ENCODE measurements at places on chromosomes 1 and 21.

- no peak for DNase-seq
Observed at GRCh38 chr1:56355422-56355821, 223.9 kb downstream of the PLPP3 start.

DNA sequence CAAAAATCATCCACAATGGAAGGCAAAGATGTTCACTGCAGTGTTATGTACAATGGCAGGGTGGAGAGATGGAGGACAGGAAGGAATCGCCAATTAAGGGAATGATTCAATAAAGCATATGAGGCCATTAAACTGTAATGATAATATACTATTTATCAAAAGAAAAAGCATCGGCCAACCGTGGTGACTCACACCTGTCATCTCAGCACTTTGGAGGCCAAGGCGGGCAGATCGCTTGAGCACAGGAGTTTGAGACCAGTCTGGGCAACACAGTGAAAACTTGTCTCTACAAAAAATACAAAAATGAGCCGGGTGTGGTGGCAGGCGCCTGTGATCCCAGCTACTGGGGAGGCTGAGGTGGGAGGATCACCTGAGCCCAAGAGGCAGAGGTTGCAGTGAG lies 89.1 kb downstream of the SSBP3 start:
- DNase-seq, result no peak

DNA sequence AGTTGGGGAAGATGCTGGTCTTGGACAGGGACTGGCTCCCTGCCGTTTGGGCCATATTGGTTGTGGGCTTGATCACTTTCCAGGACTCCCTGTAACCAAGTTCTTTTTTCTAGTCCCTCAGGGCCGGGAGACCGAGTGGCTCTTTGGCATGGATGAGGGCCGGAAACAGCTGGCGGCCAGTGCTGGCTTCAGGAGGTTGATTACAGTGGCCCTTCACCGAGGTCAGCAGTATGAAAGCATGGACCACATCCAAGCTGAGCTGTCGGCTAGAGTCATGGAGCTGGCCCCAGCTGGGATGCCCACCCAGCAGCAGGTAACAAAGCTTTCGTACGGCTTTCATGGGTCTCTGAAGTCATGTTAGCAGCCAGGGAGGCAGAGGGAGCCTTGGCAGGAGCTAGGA lies 4.3 kb downstream of the METTL13 start:
- no peak for DNase-seq

DNA sequence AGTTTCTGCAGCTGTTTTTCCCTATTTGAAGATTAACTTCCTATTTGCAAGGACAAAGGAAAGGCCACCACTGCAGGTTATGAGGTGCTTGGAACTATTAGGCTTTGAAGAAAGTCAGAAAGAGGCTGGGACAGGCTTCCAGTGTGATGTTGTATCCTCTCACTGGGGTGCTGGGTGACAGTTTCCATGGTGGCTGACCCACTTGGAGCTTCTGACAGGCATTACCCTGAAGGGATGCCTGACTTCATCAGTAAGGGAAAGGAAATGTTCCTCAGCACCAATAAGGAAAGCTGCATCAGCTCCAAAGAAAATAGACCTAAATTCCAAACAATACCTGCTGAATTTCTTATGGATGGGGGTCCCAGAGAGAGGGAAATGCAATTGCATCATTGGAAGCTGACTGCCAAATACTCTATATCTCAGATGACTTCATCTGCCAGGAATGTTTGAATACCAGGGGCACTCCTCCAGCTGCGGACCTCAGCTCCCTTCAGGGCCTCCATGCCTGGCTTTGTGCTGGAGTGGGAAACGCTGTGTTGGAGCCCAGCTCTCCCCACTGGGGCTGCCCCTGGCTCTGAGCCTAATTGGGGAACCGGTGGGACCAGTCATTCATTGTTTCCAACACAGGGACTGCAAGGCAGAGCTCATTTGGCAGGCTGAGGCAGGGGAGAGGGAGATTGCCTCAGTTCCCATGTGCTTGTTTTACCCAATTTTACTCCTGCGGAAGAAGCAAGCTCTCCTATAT lies 76.6 kb downstream of the RGL1 start:
- peak; percentile 45 for DNase-seq

GRCh38 chr1:110255392-110255787 lies 45.3 kb downstream of the KCNC4 start:
- peak; percentile 38 for DNase-seq

- DNase-seq, result no peak
Observed at GRCh38 chr1:40606978-40607377, 58.5 kb downstream of the RIMS3 start.

DNA sequence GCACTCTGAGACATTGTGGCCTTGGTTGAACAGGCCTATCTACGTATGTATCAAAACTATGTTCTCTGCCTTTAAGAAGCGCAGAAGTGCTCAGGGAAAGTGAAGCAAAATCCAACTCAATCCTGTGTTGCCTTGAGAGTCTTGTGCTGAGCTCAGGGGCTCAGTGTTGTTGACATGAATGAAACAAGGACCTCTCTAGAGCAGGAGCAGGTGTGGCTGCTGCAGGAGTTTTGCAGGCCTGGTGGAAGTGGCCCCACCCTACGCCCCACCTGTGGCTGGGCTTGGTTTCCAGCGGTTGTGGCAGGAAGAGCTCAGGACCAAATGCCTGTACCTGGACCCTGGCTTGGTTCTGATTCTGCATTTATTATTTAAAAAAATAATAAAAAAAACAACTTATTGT lies 20.9 kb downstream of the CA6 start:
- no peak for DNase-seq

GRCh38 chr1:119771016-119771415 lies 2.3 kb upstream of the HMGCS2 start:
- no peak for DNase-seq

DNA sequence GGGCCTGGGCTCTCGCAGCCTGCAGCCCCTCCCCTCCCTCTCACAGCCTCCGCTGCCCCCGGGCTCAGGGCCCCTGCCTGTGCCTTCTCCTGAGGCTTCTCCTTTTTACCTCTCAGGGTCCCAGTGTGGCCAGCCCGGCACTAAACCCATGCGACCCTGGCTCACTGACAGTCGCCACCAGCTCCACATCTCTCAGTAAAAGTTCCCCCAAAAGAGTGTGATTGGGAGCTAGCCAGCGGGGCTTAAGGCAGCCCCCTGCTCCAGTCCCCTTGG lies 26.6 kb downstream of the PDE9A start:
- no peak for DNase-seq

DNA sequence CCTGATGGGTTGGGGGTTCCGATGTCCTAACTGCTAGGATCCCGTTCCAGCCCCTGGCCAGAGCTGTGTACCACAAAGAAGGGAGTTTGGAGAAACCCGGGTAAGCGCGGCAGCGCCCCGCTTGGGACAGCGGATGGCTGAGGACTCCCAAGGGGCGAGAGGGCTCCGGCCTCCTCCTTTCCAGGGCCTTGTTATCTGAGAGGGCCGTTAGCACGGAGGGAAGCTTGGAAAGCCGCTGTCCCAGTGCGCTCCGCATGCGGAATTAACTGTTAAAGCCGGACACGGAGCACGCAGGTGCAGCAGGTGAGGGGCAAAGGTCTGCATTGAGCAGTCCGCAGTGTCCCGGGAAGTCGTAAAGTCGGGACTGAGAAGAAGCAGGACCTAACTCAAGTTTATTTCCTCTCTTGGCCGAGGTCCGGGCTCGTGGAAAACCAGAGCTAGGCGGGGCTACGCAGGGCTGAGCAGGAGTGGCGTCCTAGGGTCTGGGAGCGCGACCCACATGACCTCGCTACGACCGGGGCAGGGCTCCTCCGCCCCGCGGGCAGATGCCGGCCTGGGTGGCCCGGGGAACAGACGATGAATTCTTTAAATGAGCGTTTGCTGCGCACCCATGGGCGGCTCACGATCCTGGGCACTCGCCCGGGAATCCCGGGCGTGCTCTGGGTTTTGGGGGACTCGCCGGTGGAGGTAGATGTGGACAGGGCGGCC lies 4.5 kb downstream of the LHX4 start:
- no peak for DNase-seq

DNA sequence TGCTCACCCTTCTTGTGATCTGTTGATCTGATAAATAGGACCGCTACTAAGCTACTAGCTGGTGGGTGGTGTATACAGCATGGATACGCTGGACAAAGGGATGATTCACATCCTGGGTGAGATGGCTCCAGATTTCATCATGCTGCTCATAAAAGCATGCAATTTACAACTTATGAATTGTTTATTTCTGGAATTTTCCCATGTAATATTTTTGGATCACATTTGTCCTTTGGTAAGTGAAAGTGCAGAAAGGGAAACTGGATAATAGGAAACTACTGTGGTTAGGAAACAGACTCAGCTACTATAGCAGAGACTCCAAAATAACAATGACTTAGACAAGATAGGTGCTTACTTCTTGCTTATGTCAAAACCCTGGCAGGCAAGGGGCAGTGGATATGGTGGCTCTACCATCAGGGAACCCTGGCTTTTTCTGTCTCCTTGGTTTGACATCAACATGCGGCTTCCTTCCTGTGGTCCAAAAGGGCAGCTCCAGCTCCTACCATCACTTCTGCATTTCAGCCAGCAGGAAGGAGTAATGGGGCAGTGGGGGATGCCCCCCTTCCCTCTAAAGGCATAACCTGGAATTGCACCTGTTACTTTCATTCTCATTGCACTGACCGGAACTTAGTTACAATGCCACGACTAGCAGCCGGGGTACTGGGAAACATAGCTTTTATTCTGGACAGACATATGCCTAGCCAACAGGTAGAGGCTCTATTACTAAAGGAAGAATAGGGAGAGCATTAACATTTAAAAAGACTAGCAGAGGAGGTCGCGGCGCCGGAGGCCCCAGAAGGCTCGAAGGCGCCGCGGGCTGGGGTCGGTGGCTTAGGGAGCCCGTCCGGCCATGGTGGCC lies 13.8 kb upstream of the AK2 start:
- no peak for DNase-seq

GRCh38 chr1:59971464-59971911 lies 44.9 kb upstream of the CYP2J2 start:
- no peak for DNase-seq

- DNase-seq, result no peak
Observed at GRCh38 chr1:228697207-228698016, 37.9 kb upstream of the RHOU start.

GRCh38 chr1:153745417-153745816 lies 17.6 kb downstream of the INTS3 start:
- peak; percentile 84 for DNase-seq

- no peak for DNase-seq
Observed at GRCh38 chr21:16239659-16240265, 510.0 kb downstream of the USP25 start.

DNA sequence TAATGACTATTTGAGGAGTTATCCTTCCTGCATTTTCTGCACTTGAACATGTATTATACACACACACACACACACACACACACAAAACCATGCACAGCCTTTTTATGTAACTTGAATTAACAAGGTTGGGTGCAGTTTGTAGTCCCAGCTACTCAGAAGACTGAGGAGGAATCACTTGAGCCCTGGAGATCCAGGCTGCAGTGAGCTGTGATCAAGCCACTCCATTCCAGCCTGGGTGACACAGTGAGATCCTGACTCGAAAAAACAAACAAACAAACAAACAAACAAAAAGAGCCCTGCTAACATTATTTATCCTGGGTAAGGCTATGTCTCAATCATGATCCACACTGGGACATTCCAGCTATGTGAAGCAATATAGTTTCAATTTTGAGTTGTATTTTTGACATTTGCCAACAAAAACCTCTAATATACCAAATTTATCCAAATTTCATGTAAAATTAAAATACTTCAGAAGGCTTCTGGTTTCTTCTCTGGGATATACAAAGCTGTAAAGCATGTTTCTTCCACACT lies 156.8 kb downstream of the NTPCR start:
- DNase-seq, result no peak

GRCh38 chr1:183106166-183106565 lies 79.9 kb upstream of the LAMC2 start:
- no peak for DNase-seq

- no peak for DNase-seq
Observed at GRCh38 chr21:32641710-32642698, 29.8 kb upstream of the CFAP298 start.

- DNase-seq, result no peak
Observed at GRCh38 chr21:28068455-28069358, 924.0 kb downstream of the LTN1 start.

- no peak for DNase-seq
Observed at GRCh38 chr1:61420909-61421835, 303.8 kb downstream of the TM2D1 start.

- DNase-seq, result no peak
Observed at GRCh38 chr1:26538480-26539412, 9.2 kb downstream of the RPS6KA1 start.

GRCh38 chr21:34973685-34974084 lies 75.4 kb downstream of the RUNX1 start:
- no peak for DNase-seq

DNA sequence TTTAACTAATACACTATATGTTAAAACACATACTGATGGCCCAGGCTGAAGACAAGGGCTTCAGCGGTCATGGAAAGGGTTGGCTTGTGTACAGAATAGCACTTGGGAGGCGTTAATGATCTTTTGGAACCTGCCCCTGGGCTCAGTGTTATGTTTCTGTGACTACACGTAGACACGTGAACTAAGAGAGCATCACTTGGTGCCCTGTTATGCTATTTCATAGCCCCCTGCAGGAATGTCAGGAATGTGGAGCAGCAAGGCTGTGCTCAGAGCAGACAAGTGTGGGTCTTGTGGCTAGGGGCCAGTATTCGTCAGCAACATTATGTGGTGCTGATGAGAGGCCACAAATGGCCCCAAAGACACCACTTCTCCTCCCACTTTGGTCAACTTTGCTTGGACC lies 132.4 kb downstream of the MAP3K21 start:
- no peak for DNase-seq

- DNase-seq, result peak; percentile 28
Observed at GRCh38 chr1:158506369-158506987, 34.5 kb downstream of the OR10R2 start.

DNA sequence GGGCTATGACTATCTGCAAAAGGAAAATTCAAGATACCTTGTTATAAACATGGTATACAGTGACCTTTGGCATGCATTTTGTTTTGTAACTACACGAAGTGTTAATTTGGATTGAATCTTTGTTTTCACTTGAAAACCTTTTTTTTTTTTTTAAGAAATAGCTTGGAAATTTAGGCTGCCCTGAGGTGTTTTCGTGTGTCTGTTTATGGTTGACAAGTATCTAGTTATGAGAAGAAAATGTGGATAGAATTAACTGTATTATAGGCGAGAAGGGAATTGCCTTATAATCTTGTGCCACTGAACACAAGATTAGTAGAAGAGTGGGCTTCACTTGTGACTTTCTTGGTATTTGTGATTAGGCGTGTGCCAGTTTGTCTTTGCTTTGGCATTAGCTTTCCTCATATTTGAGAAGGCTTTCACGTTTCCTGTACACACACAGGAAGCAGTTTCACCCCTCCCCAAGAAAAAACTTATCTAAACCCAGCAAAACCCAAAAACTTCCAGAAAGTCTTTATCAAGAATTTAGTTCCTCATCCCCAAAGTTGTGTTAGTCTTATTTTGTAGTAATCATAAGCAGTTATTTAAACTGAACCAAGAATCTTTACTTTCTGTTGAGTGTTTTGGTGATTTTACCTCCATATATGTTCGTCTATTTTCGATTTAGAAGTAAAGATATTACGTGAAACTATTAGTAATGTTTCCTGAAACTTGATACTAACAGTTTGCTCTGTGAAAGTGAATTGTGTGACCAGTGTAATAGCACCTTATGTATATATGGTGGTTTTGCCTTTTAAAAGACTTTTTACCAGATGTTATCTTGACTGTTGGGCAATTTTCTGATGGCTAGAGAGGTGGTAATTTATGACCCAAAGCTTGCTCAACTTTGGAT lies 3.8 kb downstream of the DYRK1A start:
- DNase-seq, result no peak
